ENCODE measurements at places on chromosomes 4 and X. TPM values are rescaled to one million over a fixed set of nuclear protein-coding genes. Genes with fewer than 3 reads are reported as not detected.

Gene CT45A2
- total RNA-seq, result not detected

Gene AKAP4
- not detected for total RNA-seq

Gene GABRG1
- not detected for total RNA-seq

Gene YY2
- total RNA-seq, result 0.56 TPM

Gene ZNF732
- total RNA-seq, result not detected

Gene AVPR2
- not detected for total RNA-seq

Gene PGAM4
- not detected for total RNA-seq

DNA sequence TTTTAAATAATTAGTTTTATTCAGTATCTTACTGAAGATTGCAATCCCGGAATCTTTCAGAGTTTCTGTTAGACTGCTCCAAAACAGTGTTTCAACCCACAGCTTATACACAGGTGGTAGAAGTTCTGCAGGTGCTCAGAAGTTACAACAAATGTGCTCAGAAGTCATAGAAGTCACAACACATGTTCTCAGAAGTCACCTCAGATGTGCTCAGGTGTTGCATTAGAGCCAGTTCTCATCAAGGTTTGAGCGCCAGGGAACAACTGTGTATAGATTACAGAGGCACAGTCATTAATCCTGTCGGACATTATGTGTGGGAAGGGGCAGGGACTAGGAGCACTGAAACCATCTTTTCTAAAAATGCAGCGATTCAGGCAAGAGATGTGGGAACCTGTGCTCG, 124.5 kb downstream of the ARSF start:
- DNase-seq, result no peak

- DNase-seq, result no peak
Measured at GRCh38 chr4:118282692-118283091, 70.1 kb downstream of the PRSS12 start.

DNA sequence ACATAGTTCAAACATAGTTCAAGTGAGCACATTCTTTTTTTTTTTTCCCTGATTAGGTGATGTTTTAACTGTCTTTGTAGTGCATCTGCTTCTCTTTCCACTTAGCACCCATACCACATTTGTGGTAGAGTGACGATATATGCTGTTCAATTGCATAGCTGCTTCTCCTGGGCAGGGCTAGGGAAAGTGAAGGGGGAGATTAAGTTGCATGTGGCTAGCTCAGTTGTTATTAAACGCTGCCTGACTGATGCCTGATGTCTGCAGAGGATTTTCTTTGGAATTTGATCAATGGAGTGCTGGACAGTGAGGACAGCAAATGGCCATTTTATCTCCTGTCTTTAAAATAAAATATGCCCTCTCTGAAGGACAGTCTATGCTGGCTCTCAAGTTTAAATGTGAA, 63.7 kb downstream of the ANK2 start:
- DNase-seq, result no peak

DNA sequence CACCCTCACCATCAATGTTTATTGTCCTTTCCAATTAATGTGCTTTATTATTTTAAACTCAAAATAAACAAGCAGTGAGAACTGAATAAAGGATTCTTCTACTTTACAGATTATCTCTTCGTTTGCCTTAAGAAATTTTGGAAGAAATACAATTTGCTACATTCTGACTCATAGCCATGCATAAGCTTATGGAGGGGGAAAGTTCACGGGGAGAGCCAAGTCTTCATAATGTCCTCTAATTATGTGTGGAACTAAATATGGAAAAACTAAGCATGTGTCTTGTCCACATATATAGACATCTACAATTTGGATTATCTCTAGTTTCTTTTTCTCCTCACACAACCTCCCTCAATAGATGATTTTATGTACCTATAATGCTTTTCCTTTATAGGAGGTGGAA, 17.5 kb downstream of the CXCL13 start:
- DNase-seq, result no peak

- DNase-seq, result no peak
Measured at GRCh38 chr4:121227341-121227792, 63.2 kb upstream of the TNIP3 start.

GRCh38 chr4:184318852-184319251, 101.2 kb upstream of the ENPP6 start:
- DNase-seq, result no peak

GRCh38 chr4:139562067-139562684, 6.2 kb upstream of the SETD7 start:
- DNase-seq, result no peak

DNA sequence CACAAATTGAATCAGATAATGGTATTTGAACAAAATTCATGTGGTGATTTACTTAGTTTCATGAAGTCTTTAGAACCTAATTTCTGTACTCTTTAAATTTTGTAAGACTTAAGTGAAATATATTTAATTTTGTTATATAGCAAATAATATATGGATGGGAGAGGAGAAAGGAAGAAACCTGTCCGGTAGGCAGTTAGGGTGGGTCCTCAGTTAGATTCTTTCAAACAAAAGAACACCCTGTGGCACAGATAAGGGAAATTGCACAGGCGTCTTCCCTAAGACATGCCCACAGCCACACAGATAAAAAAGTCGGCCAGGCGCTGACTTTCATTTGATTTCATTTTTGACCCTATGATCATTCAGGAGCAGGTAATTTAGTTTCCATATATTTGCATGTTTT, 25.1 kb upstream of the CTSO start:
- no peak for DNase-seq

DNA sequence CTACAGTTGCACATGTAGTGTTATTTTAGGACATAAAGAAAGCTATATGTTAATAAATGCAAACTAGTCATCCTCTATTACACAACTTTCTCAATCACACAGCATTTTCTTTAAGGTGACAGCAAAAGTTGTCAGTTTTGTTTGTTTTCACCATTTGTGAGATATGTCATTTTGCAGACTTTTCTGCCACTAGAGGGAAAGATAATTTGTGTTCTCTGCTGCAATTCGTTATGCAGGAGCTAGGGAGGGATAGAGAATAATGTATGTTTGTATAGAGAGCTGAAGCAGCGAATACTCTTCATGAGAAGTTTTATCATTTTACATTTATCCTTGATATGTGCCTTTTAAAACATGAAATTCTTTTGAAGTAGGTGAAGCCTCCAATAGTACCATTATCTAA, 670.6 kb upstream of the ATOH1 start:
- no peak for DNase-seq

DNA sequence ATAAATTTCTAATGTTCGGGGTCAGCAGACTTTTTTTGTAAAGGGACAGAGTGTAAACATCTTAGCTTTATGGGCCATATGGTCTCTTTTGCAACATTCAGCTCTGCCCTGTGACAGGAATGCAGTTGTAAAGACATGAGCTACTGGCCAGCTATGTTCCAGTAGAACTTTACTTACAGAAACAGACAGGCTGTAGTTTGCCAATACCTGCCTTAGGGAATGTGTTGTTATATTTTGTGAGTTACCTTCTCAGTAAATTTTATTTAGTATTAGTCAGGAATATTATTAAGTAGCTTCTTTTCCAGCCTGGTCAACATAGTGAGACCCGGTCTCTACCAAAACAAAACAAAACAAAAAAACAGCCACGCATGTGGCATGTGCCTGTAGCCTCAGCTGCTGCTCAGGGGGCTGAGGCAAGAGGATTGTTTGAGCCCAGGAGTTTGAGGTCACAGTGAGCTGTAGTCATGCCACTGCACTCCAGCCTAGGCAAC, 48.7 kb downstream of the HTT start:
- DNase-seq, result no peak

- no peak for DNase-seq
Measured at GRCh38 chrX:47179221-47179927, 14.3 kb upstream of the UBA1 start.

- no peak for DNase-seq
Measured at GRCh38 chr4:20127626-20128025, 124.1 kb upstream of the SLIT2 start.

- peak; percentile 64 for DNase-seq
Measured at GRCh38 chr4:20445933-20446723, 194.4 kb downstream of the SLIT2 start.

DNA sequence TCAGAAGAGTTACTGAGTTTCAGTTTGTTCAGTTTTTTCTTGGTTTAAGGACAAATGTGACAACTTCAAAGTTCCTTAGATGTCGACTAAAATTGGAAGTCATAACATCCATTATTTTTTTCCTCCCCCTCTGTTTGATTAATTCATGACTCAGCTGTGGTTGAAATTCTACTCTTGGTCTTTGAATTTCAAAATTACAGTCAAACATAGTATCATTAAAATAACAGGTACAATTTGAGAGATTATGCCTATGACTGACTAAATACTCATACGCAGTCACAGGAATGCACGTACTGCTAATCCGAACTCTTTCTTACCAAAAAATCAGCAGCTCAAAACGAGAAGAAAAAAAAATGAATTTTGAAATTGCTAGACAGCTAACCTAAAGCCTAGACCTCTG, 1434.8 kb downstream of the RAPGEF2 start:
- DNase-seq, result no peak

- DNase-seq, result no peak
Measured at GRCh38 chr4:119232286-119232685, 19.8 kb downstream of the USP53 start.

Data from neural progenitor cell (in vitro differentiated cells).